ENCODE measurements at places on chromosomes 16 and 17.

DNA sequence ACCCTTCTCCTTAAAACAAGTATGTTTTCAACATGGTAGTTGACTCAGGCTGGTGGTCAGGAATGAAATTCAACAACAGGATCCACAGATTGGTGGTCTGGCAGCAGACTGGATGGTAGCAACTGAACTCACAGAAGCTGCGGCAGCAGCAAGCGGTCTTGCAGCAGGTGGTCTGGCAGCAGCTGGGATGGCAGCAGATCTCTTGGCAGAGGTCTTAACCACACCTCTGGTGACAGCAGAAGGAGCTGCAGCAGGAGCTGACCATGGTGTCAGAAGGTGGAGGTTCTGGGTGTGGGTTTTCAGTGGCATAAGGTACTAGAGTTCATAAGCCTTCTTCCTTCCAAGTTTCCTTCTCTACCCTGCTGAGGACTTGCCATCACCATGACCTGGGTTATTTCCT lies 2.2 kb upstream of the KRTAP4-1 start:
- DNase-seq = no peak

- DNase-seq = peak; percentile 80
Measured at GRCh38 chr16:17578981-17579874, 108.5 kb upstream of the XYLT1 start.

GRCh38 chr16:23877107-23878070 lies 41.6 kb downstream of the PRKCB start:
- DNase-seq = peak; percentile 17

DNA sequence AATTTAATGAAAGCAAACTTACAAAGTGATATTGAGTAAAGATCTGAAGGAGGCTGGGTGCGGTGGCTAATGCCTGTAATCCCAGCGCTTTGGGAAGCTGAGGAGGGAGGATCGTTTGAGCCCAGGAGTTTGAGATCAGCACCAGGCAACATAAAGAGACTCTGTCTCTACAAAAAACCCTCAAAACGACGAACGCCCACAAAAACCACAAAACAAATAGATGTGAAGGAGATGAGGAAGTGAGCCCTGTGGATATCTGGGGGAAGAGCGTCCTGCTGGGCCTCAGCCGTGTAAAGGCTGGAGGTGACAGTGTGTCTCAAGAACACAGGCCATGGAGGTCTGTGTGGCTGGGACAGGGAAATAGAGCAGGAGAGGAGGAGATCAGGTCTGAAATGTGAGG lies 68.8 kb downstream of the ITFG1 start:
- DNase-seq = no peak

- DNase-seq = no peak
Measured at GRCh38 chr17:74280093-74280513, 6.1 kb downstream of the DNAI2 start.

DNA sequence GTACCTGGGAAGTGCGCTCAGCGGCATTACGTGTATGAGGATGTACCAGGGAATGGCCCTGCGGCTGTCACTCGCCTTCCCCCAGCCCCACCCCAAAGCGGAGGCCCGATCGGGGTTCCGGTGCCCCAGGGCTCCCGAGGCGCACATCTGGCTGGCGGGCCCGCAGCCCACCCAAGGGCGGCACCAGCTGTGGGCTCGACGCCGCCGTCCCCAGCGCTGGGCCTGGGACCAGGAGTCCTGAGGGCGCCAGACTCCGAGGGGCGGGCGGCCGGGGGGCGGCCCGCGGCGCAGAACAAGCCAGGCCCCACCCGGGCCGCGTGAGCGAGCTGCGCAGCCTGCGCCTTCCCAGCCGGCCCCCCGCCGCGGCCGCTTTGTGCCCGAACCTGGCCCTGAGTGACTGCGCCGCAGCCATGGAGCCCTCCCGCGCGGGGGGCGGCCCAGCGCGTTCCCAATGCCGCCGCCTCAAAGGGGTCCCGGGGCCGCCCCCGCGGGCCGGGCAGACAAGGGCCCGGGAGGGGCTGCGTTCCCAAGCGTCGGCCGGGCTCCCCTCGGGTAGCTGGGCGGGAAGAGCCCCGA lies 17.4 kb downstream of the ZNF423 start:
- DNase-seq = no peak

DNA sequence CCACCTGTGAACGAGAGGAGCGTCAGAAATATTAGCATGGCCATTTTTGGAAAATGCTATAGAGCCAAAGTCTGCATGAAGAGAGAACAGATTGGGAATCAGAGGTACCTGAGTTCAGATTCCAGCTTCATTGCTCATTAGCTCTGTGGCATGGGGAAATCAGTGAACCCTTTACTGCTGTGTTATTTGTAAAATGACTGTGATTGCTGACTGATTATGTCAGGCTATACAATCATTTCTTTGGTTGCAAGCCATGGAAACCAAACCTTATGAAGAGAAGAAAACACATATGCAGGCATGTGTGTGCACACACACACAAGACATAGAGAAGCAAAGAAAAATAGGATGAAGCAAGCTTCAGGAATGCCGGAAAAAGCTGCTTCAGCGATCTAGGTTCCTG lies 101.4 kb upstream of the HSBP1 start:
- DNase-seq = no peak

DNA sequence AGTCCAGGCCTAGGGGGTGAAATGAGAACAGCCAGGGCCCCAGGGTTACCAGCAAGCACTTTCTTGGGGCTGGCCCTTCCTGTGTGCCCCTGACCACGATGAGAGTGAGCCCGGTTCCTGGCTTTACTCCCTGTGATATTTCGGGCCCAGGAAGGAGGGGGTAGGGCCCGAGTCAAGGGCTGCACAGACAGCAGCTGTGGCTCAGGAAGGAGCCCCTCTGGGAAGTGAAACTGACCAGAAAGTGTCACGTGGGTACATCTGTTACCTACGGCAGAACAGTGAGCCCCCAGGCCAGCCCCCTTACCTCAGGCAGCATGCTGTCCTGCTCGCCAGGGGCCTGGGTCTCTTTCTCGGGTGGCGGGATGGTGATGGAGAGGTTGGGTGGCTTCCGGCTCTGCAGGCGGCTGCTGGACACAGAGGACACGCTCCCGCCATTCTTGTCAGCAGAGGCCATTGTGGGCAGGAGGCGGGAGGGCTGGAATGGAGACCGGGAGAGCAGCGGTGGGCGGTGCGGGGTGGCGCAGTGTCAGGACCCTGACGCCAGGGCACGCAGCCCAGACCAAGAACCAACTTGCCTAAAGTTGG lies 13.8 kb downstream of the AANAT start:
- no peak for DNase-seq

DNA sequence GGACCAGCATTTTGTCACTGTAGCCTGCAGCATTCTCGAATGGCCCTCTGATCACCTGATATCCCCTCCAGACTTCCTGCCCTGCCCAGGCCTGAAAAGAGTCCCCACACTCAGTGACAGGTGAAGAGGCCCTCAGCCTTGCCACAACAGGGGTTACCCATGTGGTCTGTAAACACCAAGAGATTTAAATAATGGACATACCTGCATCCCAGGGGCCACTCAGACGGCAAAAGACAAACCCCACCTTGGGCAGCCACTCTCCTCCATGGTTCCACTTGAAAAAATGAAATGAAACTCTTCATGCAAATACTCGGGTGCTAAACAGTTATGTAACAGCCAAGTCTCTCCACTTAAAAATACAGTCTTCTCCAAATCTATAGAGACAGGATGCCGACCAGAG lies 22.9 kb upstream of the PECAM1 start:
- DNase-seq = no peak

- no peak for DNase-seq
Measured at GRCh38 chr17:50194140-50194933, 7.1 kb downstream of the COL1A1 start.

DNA sequence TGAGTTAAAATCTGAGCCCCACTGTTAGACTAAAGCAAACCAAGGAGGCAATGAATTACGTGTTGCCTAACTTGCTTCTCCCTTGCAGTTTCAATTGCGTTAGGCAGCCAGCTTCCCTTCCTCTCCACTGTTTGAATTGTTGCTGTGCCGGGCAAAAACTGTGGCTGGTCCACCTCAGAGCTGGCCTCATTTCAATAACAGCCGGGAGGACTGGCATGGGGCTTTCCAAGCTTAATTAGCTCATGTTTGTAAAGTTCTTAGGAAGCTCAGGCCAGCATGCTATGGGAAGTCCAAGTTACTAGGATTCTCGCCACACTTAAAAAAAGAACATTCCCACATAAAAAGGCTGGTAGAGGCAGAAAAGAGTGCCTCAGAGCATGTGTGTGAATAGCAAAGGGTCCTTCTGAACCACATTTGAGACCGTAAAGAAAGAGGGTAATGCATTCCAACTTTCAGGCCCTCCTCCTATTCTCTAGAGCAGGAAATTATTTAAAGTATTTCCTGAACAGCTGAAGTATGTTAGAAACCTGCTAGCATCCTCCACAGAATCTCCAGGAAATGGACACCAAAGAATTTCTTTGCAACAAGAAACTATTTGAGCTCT lies 79.0 kb upstream of the SMURF2 start:
- DNase-seq = no peak

GRCh38 chr17:72604518-72604917 lies 483.7 kb downstream of the SOX9 start:
- DNase-seq = no peak

All from NCI-H82 (cell line).